Activated CD4-positive, alpha-beta T cell treated with anti-CD3 and anti-CD28 coated beads, Interleukin-10, Interleukin-2, amounts not matched to agents 100 ng/mL and 50 ng/mL, durations not matched to agents 16 hours and 8 hours (primary cell): ENCODE measurements at places on chromosomes 6 and 20.
A peak's percentile ranks its signal among the peaks of the same experiment; 100 is the strongest.

GRCh38 chr20:25198663-25199383 lies 3.3 kb downstream of the ENTPD6 start:
- DNase-seq, result no peak

DNA sequence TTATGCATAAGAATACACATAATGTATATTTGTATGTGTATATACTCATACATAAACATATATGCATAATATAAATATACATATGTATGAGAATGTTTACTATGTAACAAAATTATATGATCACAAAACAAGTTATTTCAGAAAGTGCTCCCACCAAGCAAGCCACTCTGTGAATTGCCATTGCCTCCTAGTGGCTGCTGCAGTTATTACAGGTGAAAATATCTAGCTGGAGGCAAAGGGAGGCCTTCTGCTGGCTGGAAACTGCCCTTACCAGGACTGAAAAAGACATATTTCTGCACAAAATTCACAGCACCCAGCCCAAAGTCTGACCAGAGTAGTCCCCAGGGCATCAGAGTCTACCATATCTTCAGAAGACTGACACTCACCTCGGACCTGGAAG lies 14.4 kb upstream of the ADAM33 start:
- peak; percentile 29 for DNase-seq

GRCh38 chr6:109486068-109486467 lies 3.0 kb upstream of the ZBTB24 start:
- no peak for DNase-seq

GRCh38 chr20:7765221-7765620 lies 175.0 kb downstream of the HAO1 start:
- DNase-seq, result no peak

GRCh38 chr6:2552526-2553154 lies 198.1 kb downstream of the MYLK4 start:
- no peak for DNase-seq

DNA sequence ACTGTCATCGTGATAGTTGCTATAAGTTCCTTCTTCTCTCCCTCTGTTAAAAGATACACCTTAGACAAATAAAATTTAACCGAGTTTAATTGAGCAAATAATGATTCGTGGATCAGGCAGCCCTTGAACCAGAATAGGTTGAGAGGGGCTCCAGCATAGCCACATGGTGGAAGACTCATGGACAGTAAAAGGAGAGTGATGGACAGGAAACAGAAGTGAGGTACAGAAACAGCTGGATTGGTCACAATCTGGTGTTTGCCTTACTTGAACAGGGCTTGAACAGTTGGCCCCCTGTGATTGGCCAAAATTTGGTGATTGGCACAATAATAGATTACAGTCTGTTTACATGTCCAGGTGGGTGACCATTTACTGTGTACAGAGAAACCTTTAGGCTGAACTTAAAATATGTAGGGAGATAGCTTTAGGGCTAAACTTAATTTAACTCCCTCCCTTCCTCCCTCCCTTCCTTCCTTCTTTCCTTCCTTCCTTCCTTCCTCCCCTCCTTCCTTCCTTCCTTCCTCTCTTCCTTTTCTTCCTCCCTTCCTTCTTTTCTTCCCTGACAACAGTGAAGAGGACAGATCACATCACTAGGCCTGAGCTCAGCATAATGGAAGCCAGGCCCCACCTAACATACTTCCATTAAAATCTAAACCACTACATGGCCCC lies 531.8 kb upstream of the JARID2 start:
- no peak for DNase-seq

DNA sequence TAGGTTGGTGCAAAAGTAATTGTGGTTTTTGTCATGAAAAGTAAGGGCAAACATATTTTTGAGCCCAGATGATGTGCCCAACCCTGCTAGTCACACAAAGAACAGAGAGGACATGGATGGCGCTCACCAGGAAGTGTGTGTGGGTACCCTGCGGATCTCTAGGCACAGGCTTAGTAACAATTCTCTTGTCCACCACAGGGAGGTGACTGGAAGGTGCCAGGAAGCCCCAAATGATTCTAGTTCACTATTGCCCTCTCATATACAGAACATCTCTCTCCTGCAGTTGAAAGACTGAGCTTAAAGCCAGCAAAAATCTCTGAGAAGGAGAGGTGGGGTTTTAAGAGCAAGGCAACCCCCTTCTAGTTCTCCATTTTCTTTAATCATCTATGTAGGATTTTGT lies 272.1 kb upstream of the TAB2 start:
- DNase-seq, result peak; percentile 72

DNA sequence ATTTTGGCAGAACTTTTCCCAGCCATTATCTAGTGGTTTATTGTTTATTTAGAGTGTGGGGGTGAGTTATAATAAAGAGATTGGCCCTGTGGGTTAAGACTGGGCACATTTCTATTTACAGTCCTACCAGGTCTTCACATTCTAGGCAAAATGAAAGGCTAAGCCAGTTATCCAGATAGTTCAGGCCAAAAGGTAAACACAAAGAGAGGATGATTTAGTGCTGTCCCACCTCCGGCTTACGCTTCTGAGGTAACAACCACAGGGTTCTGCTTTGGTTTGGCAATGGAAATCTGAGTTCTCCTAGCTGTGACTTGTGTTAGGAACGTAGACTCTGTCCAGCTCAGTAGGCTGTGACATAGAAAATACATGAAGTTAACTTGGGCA lies 50.3 kb upstream of the PTPRK start:
- DNase-seq, result no peak

DNA sequence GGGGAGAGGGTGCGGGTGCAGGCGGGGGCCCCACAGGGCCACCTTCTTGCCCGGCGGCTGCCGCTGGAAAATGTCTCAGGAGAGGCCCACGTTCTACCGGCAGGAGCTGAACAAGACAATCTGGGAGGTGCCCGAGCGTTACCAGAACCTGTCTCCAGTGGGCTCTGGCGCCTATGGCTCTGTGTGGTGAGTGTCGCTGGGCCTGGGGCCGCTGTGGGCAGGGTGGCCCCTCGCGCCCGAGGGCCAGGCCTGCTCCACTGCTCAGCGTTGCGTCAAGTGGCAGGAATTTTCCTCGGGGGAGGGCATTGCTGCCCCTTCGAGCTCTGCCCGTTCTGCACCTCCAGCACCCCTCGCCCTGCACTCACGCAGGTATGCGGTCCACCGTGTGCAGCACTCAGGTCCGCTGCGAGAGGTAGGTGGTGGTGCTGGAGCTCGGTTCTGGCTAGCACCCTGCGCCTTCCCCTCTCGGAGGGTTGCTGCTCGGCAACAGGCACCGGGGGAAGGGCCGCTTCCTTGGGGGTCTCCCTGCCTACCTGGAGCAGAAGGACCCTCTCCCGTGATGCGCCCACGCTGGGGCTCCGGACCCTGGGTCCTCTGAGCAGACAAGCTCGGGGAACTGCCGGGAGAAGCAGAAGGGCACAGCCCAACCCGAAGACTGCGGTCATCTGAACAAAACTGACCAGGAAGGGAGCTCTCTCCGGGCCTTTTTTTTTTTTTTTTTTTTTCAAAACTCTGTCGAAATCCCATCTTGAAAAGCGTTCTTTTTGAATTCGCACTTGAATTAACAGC lies 674 bp downstream of the MAPK14 start:
- peak; percentile 45 for DNase-seq

DNA sequence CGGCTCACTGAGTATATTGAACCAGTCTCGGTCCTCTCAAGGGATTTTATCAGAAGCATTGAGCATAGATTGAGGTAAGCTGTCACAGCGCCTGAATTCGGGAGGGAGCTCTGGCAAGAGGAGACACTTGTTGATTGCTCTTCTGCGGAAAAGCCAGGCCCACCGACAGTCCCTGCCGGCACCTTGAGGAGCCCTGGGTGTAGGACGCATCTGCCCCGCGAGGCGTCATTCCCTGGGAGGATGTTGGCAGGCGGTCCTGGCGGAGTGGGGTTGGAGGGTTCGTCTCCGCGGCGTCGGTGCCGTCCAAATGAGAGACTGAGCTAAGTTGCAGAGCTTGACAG lies 843 bp downstream of the FBXO9 start:
- DNase-seq, result peak; percentile 52

- no peak for DNase-seq
Measured at GRCh38 chr20:48619126-48620101, 208.4 kb downstream of the PREX1 start.

- DNase-seq, result no peak
Measured at GRCh38 chr6:36722879-36723278, 25.3 kb downstream of the RAB44 start.

DNA sequence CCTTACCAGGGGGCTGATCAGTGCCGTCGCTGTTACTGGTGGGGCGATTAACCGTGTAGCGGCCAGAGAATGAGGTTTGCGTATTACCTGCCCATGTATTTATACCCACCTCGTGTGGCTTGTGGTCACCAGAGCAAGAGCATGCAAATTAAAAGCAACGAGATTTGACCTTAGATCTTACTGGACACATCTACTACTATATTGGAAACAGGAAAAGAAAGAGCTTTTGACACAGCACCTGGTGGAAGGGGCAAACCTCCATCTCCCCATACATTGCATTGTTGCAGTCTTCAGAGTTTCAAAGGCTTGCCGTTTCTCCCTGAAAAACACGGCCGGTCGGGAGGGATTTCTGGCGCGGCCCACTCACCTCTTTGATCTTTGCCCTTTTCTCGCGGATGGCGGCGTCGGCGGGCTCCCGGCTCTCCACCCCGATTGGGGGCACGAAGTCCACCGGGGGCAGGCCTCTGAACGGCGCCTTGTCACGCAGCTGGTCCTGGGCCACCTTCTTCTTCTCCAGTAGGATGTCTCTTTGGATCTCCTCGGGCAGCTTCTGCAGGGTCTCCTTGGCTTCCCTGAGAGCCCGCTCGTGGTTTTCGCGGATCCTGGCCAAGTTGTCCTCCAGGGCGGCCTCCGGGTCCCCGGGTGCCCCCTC lies 1.3 kb downstream of the MAN1A1 start:
- peak; percentile 27 for DNase-seq

GRCh38 chr6:30781395-30781742 lies 37.0 kb upstream of the IER3 start:
- DNase-seq, result no peak

DNA sequence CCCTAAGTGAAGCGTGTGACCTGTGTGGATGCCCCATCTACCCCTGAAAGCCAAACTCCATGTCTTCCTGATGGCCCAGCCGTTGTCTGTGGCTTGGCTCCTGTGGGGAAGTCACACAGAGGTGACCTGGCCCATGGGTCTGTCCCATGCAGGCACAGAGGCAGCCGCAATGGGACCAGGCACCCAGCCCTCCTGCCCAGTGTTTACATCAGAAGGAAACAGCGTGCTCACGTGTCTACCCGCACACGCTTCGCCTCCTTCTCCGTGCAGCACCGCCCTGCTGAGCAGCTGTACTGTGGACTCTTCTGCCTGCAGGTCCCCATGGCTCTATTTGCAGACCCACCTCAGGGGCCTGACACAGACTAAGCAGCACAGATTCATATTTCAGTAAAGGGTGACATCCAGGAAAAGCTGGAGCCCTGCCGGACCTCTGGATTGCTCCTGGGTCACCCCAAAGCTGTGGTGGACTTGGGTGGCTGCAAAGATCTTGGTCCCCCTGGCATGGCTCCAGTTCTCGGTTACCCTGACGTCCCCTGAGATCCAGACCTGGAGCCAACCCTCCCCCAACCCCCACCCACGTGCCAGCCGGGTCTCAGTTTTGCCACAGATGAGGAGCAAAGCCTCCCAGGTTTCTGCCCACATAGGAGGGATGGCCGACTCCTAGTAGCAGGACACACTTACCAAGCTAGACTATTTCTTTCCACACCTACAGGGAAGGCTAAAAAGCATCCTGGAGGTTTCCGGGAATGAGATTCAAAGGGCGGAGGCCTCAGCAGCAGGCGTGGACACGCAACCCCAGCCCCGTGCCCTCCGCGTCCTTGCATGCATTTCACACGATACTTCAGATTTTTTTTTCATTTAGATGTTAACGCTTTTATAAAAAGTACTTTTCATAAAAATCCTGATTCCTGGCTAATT lies 120.3 kb downstream of the CDH4 start:
- DNase-seq, result no peak

- no peak for DNase-seq
Measured at GRCh38 chr6:160765412-160765811, 63.4 kb downstream of the PLG start.

DNA sequence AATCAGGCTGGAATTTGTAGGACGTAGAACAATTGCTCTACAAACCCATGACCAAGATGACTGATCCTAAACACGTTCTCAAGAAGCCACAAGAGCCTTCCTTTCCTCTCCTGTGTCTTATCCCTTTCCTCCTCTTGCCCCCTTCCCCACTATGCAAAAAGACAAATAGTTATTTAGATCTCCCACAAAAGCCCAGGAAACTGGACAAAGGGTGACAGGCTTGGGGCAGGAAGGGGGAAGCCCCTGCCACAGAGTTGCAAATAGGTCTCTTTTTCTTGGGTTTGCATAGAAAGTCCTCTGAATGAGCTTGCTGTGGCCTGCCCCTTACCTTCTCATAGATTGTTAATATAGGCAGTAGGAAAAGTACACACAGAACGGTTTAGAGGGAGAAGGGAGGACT lies 377.1 kb upstream of the BTBD3 start:
- DNase-seq, result no peak

GRCh38 chr6:39572661-39573340 lies 152.4 kb downstream of the KIF6 start:
- DNase-seq, result no peak

GRCh38 chr6:72784071-72784470 lies 162.2 kb downstream of the KCNQ5 start:
- no peak for DNase-seq

DNA sequence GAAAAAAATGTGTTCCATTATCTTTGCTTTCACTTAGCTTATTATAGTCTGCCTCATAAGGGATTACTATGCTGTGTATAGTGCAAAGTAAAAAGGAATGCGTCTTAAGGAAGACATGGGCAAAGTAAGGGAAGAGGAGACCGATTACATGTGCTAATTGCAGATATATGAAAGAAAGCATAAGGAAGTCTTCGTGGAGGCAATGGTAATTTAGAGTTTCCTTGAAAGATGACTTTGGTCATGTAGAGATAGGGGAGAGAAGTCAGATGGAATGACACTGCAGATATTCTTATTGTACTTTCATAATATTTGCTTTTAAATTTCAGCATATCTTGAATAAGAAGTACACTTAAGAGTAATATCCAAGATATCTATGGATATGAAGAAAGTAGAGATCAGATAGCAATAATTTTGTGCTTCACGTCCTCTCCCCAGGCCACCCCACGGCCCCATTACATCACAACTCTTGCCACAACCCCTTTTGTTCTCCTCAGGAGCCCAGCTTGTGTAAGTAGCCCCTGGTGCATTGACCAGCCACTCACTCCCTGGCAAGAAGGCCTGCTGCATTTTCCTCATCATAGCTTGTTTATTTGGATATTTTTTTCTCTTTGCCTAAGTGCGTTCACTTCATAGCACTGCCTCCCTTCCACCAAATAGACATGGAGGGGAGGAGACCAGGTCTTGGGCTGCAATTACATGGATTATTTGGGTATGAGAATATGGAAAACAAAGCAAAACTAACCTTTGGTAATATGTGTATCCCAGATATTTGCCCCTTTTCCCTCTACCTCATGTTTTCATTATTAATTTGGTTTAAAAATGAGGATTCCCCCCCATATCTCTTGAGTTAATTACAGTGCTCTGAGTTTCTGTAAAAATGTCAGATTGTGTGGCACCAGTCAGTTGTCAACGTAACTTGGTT lies 30.7 kb upstream of the COL10A1 start:
- no peak for DNase-seq

- no peak for DNase-seq
Measured at GRCh38 chr6:3340358-3340802, 81.6 kb downstream of the PSMG4 start.
